Stimulated activated CD4-positive, alpha-beta T cell treated with anti-CD3 and anti-CD28 coated beads, Interleukin-15, amount 100 ng/mL, for 1 hour (primary cell): ENCODE measurements at places on chromosomes 5 and 9.
A peak's percentile ranks its signal among the peaks of the same experiment; 100 is the strongest.

- no peak for DNase-seq
These were observed 802 bp downstream of the CCDC107 start for GRCh38 chr9:35658968-35659220.

DNA sequence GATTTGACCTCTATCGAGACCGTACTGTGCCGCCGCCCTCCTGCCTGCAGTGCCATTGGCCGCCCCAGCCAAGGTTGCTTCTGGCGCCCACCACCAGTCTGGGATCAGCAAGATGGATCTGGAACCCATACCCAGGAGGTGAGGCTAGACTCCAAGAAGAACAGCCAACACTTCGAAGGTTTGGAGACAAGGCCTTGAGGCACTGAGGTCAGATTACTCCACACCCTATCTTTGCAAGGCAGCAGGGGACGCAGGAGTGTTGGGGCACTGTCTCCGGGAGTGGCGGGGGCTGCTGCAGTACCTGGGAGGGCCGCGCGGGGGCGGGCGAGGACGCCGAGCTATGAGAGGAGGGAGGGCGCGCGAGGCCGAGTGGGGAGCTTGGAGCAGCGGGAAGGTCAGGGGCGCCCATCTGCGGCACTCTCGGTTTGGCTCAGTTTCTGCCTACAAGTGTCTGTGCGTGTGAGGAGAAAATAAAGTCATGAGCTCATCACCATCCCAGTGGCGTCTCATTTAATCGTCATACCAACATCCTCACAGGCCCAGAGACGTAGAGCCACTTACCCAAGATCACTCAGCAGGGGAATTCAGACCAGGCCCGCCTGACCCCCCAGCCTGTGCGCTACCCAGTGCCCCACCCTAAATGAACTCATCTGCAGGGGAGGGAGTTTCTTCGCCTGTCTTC, 20.5 kb upstream of the PSD2 start:
- DNase-seq: peak; percentile 52

DNA sequence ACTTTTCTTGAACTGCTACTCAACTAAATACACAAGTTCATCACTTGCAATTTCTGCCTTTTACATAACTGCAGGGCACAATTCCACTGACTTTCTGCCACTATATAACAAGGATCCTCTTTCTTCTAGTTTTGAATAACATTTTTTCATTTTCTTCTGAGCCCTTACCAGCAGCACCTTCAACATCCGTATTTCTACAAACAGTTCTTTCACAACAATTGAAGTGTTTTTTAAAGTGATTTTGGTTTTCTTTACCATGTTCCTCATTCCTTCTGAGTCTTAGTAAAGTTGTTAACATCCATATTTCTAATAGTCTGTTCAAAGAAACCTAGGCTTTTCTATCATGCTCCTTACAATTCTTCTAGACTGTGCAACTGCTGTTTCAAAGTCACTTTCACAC, 127.2 kb upstream of the PITX1 start:
- DNase-seq: no peak

- no peak for DNase-seq
These were observed 16.7 kb downstream of the FAM193B start for GRCh38 chr5:177537389-177538361.

GRCh38 chr5:821504-821903, 29.3 kb downstream of the ZDHHC11 start:
- DNase-seq: no peak

GRCh38 chr5:173232499-173233346, 2.3 kb downstream of the NKX2-5 start:
- no peak for DNase-seq

DNA sequence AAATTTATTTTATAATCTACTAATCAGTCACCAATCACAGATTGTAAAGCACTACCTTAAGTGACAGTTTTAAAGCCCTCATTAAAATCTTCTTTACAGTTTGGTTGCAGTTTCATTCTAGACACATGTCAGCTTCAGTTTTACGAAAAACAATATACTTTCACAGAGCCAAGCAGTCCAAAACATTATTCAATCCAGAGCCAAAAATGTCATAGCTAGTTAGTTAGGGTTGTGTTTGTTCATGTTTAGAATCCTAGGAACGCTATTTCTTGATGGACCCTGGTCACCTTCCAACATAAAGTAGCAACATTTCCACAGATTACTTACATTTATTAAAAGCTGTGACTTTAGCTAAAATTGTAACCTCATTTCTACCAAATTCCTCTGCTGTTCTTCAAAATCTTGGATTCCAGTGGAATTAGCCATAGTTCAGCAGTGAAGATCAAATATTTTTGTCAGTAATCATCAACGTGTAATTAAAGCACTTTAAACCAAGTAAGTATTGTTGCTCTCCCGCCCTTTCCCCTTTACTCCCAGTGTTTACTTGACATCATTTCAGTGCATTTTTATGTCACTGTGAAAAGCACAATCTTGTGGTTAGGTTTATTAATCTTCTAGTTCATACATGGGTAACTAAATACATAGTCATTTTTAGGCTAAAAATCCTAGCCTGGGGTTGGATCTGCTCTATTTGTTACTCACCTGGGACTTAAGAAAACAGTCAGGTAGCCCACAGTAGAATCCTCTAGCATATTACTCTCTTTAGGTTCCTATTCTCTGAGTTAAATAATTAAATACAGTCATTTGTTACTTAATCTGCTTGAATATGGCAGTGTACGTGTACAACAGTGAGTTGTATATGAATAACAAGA, 74.3 kb downstream of the NIPBL start:
- DNase-seq: no peak

DNA sequence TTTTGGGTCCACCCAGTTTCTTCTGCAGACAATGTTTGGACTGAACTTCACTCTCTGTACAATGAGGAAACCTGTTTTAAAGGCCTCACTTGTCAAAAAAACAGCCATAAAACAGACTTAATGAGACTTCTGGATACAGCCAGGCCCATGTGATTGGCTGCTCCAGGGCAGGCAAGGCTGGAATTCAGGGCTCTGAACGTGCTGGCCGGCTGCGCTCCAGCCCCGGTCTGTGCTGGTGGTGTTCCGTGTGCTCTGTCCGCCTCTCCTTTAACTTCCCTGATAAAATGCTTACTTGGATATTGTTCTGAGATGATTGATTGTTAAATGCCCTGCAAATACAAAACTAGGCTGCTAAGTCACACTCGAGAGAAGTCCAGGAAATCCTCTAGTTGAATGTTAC, 131.2 kb upstream of the KLF4 start:
- no peak for DNase-seq

GRCh38 chr5:96911139-96911538, 24.7 kb upstream of the LNPEP start:
- DNase-seq: no peak

- DNase-seq: no peak
These were observed 288.8 kb upstream of the ADAMTSL1 start for GRCh38 chr9:18185196-18185595.

GRCh38 chr5:180960209-180960608, 28.4 kb upstream of the BTNL3 start:
- no peak for DNase-seq

DNA sequence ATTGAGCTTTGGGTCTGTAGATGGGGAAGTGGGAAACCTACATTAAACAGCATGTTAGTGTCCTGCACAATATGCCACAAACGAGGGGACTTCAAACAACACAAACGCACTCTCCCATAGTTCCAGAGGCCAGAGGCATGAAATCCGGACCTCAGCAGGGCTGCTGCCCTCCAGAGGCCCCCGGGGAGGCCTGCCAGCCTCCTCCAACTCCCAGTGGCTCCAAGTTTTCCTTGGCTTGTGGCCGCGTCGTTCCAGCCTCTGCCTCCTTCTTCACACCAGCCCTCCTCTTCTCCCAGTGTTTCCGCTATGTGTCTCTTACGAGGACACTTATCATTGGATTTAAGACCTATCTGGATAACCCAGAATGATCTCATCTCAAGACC, 13.3 kb upstream of the COL5A1 start:
- no peak for DNase-seq

DNA sequence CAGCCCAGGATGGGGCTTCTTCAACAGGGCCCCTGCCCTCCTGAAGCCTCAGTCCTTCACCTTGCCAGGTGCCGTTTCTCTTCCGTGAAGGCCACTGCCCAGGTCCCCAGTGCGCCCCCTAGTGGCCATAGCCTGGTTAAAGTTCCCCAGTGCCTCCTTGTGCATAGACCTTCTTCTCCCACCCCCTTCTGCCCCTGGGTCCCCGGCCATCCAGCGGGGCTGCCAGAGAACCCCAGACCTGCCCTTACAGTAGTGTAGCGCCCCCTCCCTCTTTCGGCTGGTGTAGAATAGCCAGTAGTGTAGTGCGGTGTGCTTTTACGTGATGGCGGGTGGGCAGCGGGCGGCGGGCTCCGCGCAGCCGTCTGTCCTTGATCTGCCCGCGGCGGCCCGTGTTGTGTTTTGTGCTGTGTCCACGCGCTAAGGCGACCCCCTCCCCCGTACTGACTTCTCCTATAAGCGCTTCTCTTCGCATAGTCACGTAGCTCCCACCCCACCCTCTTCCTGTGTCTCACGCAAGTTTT, 23.6 kb downstream of the PCDHGC5 start:
- DNase-seq: peak; percentile 76

GRCh38 chr5:154674029-154674428, 81.1 kb upstream of the LARP1 start:
- no peak for DNase-seq

- DNase-seq: no peak
These were observed 268.4 kb downstream of the FAM170A start for GRCh38 chr5:119897537-119898370.

DNA sequence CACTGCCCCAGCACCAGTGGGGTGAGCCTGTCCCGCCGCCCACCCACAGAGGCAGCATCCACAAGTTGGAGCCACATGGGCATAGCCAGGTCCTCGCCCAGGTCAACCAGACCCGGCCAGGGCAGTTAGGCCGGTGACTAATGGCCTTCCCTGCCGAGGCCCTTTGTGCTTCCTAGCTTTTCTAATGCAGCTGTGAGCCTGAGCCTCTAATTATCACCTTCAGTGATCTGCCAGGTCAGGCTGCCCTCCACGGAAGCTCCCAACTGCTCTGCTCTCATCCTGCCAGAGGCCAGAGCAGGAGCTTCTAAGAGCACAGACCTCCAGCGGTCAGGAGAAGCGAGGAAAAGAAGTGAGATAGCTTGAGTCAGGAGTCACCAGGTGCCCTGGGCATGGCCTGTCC, 87.1 kb upstream of the PPP1R26 start:
- DNase-seq: no peak

DNA sequence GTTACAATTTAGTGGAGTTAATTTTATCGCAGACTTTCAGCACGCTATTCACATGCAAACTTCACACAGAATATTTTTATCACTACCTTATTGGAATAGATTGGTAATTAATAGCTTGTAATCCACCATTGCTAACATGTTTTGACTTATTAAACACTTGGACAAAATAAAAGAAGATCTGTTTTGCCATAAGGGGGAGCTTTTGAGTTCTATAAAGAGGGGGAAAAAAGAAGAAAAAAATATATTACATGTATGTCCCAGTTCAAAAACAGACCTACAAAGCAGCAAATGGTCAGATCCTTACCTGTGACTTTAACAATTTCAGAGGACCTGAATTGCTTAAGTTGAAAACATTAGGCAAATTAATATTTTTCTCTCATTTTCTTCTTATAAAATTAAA, 1.2 kb upstream of the PAPPA start:
- DNase-seq: no peak

DNA sequence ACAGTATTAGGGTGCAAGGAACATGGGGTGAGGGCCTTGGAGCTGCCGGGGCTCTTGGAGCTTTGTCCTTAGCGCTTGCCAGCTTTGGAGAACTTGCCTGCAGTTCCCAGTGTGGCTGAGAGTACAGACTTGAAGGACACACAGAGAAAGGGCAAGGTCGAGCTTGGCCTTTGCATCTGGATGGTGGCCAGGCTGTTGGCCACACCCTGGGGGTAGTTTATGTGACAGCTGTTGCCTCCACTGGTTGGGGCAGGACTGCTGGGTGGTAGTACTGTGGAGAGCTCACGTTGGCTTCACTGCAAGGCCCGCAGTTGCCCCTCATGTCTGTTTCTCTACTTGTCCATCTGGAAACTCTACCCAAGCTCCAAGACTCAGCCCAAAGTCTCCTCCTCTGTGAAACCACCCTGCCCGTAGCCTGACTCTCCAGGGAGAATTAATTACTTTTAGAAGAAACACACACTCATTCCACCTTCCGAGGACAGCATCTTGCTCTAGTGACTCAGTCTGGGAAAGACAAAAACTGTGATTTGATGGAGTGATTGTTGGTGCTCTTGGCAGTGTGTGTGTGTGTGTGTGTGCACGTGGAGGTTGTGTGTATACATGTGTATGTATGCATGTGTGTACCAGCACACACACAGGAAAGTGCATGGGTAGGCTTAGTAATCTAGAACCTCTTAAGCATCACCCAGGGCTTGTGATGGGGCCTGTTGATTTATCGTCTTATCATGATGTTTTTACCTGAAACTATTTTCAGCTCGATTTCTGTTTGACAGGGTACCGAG, 57.8 kb downstream of the TENT4A start:
- DNase-seq: no peak

GRCh38 chr5:55219770-55220169, 7.3 kb downstream of the MCIDAS start:
- DNase-seq: no peak

DNA sequence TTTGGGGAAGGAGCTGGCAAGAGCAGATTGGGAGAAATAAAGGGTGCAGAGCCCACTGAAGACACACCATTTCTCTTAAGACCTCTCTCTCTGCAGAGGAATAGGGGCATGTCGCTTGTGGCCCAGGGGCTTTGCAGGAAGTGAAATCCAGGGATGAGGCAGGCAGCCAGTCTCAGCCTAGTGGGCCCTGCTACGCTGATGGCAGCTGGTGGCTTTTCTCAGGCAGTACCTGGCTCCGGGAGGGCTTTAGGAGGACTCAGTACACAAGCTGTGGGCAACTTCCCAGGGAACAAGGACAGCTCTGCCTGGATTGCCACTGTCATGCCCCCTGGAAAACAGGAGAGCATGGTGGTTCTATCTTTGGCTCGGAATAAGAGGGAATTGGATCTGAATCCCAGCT, 76.2 kb upstream of the NEURL1B start:
- no peak for DNase-seq

- DNase-seq: no peak
These were observed 36.2 kb upstream of the ACO1 start for GRCh38 chr9:32348106-32348695.

DNA sequence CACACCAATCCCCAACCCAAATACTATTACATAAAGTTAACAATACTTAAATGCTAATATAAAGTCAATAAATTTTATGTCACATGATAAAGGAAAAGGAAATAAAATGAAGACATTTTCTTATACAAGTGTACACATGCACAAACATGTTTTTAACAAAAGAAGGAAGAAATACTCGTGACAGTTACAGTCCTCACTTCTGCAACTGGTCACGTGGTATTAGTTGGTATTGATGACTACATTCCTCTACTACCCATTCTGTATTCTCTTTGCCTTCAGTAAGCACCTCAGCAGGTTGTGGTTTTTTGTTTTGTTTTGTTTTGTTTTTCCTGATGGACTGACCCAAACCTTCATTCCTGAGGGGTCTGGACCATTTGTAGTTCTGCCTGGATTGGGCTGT, 176.9 kb upstream of the CCNH start:
- DNase-seq: no peak
